Nephron progenitor cell (in vitro differentiated cells): ENCODE measurements at places on chromosomes 11 and 22.
A peak's percentile ranks its signal among the peaks of the same experiment; 100 is the strongest.

DNA sequence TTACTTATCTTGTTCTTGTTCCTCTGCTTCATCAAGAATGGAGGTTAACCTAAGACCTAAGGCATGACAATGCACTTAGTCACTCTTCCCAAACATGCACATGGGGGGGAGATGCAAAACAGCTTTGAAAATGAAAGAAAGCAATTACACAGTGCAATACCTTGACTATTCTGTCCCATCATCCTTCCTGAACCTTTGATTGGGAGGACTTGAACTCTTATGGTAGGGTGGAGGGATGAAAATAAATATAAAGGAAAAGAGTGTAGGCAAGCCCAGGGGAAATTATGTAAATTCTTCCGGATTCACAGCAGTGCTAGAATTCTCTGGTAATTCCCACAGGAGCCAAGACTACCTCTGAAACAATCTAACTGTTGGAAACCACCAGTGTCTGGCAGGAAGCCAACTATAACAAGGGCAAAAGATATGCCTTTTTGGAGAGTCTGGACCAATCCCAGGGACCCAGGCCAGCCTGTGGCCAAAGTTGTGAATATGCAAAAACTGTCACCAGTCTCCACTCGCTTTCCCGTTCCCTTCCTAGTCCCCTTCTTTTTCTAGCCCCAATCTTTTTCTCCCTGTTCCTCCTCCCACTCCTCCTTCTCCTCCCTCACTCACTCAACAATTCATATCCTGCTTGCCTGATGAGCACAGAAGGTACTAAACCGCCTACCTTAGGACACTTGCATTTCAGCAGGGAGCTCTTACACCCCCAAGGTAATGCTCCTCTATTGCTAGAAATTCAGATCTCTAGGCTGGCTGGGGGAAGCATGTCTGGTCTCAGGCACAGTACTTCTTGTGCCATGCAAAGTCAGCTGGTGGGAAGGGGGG is 2.5 kb upstream of the RCN1 start:
- DNase-seq = no peak

- DNase-seq = no peak
These were observed 545.2 kb upstream of the CADM1 start for GRCh38 chr11:116049383-116049782.

DNA sequence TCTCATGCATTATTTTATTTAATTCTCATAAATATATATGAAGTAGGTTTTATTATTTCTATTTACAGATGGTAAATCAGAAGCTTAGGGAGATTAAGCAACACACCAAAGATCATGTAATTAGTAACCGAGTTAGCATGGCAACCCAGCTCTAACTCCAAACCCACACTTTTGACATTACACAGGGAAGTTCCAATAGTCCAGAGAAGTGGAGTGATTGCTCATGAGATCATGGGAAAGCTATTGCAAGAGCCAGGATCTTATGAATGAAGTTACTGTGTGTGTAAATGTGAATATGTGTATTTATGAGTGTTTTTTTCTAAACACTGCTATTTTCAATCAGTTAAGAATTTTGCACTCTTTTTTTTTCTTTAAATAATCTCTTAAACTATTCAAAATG is 225.8 kb upstream of the KIRREL3 start:
- DNase-seq = no peak

- DNase-seq = no peak
These were observed 53.3 kb upstream of the SYN3 start for GRCh38 chr22:33111491-33111890.

DNA sequence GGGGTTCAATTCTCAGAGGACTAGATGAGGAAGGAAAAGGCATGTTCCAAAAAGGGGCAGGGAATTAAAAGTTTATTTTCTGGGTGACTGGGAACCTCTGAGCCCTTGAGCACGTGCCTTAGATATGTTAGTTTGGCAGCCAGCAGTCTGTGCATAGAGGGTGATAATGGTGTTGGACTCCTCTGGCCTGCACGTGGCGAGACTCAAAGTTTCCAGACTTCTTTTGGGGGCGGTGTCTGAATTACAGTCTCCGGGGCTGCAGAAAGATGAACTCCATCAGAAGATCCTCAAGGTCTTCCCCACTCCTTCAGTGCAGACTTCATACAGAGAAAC is 861 bp upstream of the ZNRF3 start:
- no peak for DNase-seq

GRCh38 chr11:44940404-44940803 is 10.3 kb downstream of the TP53I11 start:
- no peak for DNase-seq

- no peak for DNase-seq
These were observed 4.4 kb downstream of the ARRB1 start for GRCh38 chr11:75346912-75347647.

DNA sequence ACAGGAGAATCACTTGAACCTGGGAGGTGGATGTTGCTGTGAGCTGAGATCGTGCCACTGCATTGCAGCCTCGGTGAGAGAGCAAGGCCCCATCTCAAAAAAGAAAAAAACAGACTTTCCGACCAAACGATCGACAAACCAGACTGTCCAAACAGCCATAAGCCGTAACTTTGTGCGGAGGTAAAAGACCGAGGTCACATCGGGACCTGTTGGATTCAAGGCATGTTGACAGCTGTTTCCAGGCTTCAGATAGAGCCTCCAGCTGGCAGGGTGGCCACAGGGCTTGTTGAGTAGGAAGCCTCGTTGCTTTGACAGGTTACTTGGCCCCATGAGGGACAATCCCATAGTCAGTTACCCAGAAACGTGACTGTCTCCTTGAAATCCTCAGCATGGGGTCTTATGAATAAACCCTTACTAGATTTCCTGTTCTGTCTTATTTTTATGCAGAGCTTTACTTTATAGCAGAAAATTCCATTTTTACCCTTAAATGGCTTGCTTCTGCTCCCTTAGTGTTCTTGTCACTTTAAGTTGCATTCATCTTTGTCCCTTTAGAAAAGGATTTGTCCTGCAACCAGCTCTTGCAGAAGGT is 22.3 kb downstream of the PPARA start:
- no peak for DNase-seq

- DNase-seq = no peak
These were observed 11.3 kb downstream of the TPCN2 start for GRCh38 chr11:69059985-69060384.

- DNase-seq = peak; percentile 91
These were observed 1.9 kb downstream of the CHRM4 start for GRCh38 chr11:46389450-46390330.

GRCh38 chr11:123299721-123300120 is 104.7 kb upstream of the CLMP start:
- no peak for DNase-seq

- no peak for DNase-seq
These were observed 6.8 kb downstream of the PPP6R3 start for GRCh38 chr11:68467201-68467834.

DNA sequence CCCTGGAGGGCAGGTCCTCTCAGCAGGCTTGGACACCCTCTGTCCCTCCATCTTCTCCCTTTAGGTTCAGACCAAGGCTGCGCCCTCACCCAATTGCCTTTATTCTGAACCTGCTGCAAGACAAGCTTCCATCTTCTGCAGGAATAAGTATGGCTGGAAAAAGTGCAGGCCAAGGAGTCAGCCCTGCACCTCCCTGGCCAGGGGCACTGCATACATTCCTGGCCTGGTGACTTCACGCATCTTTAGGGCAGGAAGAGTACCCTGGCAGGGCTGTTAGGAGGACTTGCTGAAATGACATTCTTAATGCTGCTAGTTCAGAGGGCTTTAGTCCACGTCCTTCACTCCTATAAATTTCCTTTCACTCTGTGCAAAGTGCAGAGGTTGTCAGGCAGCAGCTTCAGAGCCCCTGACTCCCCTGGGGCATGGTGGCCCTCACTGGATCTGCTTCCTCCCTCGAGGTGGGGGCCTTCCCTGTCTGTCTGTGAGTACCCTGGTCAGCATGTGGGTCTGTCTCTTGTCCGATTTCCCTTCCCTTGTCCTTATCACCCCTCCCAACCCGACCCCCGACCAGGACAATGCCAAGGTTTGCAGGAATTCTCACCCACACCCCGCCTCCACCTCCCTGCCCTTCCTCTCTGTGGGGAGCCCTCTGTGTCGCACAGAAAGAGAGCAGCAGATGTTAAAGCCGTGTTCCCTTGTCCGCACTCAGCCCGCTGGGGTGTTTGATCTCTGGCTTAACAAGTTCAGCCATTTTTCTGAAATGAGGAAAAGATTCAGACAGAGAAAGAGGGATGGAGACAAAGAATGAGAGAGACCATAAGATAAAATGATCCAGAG is 124.5 kb upstream of the SYT13 start:
- DNase-seq = peak; percentile 15

DNA sequence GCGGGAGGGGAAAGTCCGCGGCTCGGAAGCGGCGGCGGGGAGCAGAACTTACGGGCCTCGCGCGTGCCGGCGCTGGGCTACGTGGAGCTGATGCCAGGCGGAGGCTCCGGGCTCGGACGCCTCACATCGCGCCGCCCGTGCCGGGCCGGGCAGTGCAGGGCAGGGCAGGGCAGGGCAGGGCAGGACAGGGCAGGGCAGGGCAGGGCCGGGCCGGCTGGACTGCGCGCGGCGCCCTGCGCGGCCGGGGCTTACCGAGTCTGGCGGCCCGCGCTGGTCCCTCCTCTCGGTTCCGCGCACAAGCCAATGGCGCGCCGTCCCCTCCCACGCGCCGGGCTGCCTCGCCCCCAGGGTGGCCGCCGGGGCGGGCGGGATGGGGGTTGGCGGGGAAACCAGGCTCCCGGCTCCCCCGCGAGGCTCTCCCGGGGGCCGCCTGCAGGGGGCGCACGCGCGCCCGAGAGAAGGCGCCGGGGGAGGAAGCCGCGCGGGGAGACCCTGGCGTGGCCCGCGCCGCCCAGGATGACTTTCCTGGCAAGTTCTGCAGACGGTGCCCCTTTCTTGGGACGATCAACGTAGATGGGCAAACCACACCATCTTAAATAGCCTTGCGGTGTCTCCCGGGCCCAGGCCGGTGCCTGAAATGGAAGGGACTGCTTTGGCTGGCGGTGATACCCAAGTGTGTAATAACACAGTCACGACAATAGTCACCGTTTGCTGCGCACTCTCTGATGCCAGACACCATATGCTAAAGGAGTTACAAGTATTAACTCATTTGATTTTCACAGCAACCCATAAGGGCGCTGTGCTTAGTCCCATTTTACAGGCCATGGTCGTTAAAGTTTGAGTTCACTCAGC is at the start of gene TP53I11:
Gene TP53I11 (minus strand): TSS at position 259 of the 852 bp plus-strand sequence. CDS start 12,548 bp downstream, outside the sequence.
- DNase-seq = peak; percentile 83

GRCh38 chr22:46245511-46245910 is 4.6 kb downstream of the CDPF1 start:
- no peak for DNase-seq

GRCh38 chr11:47998733-47999359 is 18.5 kb downstream of the PTPRJ start:
- no peak for DNase-seq

DNA sequence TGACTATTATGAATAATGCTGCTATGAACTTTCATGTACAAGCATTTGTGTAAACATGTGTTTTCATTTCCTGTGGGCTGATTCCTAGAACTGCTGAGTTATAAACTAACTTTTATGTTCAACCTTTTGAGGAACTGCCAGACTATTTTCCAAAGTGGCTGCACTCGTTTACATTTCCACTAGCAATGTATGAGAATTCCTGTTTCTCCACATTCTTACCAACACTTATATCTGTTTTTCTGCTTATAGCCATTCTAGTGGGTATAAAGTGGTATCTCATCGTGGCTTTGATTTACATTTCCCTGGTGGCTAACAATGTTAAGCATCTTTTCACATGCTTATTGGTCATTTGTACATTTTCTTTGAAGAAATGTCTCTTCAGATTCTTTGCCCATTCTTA is 35.2 kb upstream of the SCUBE2 start:
- DNase-seq = no peak

GRCh38 chr11:19957294-19957943 is 202.9 kb downstream of the DBX1 start:
- DNase-seq = no peak

DNA sequence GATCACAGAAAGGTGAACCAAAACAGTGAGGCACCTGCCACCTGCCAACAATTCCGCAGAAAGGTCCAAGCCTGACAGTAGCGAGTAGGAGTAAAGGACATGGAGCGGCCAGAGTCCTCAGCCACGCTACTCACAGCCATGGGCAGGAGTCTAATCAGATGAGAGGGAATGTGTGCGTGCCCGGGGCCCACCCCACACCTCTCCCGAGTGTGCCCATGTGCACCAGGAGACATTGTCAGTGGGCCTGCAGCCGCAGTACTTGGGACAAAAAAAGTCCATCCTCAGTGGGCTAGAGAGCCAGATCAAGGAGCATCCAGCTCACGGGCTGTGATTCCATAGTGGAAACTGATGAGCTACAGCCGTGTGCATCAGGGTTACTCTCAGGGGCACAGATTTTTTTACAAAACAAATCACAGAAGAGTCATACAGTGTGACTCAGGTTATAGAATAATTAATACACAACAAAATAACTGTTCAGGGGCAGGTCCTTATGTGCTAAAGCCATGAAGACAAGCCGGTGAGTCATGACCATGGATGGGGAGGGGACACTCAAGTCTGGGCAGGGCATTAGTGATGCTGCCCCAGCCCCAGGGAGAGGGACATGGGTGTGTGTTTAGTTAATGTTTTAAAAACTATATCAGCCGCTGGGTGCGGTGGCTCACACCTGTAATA is 12.0 kb downstream of the SART1 start:
- DNase-seq = no peak

DNA sequence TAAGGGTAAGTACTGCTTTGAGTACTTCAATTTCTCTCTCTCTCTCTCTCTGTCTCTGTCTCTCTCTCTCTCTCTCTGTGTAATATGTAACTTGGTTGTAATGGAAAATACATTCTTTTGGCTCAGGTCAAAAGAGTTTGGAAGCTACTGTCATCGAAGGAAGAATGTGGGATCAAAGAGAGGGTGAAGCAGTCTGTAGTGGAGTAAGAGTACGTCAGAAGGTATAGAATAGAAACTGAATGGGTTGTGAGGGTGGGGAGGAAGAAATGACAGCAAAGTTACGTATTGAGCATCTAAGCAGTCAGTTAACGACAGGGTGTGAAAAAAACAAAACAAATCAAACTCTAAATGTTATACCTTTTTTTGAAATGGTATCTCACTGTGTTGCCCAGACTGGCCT is 10.0 kb downstream of the NCAM1 start:
- DNase-seq = no peak

GRCh38 chr11:18704698-18705097 is 6.1 kb downstream of the TMEM86A start:
- no peak for DNase-seq

GRCh38 chr22:22087854-22088657 is 105.5 kb upstream of the TOP3B start:
- DNase-seq = no peak

GRCh38 chr11:76524461-76524860 is 79.6 kb downstream of the EMSY start:
- no peak for DNase-seq

GRCh38 chr22:23539135-23539838 is 40.8 kb downstream of the IGLL1 start:
- peak; percentile 75 for DNase-seq

GRCh38 chr22:38032681-38033521 is 24.3 kb upstream of the PICK1 start:
- DNase-seq = no peak

DNA sequence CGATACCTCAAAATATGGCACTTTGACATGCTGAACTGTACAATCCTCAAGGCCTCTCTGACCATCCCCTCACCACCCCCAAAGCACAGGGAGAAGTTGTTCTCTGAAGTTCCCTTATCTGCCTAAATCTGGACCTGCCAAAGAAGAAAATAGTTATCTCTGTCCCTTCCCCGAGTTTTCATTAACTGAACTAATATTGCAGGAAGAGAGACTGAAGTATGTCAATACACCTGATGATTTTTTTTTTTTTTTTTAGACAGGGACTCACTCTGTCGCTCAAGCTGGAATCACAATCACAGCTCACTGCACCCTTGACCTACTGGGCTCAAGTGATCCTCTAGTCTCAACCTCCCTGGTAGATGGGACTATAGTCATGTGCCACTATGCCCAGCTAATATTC is 75.0 kb downstream of the SIK3 start:
- no peak for DNase-seq
